ENCODE measurements at places on chromosomes 1 and 21. TPM values are rescaled to one million over a fixed set of nuclear protein-coding genes. Genes with fewer than 3 reads are reported as not detected.

B3GALT5 gene
- total RNA-seq = 1.2 TPM

SCYL3 gene
- total RNA-seq = 7.8 TPM

GRCh38 chr1:188958461-188959115 lies 1519.1 kb downstream of the BRINP3 start:
- no peak for ATAC-seq

- ATAC-seq = no peak
These were observed at the start of gene CELF3 for GRCh38 chr1:151716771-151717631. CELF3 (minus strand) TSS chr1:151716803; CDS start chr1:151716020, 783 bp downstream.

- no peak for ATAC-seq
These were observed 355.8 kb upstream of the LYPLAL1 start for GRCh38 chr1:218817691-218818465.

- no peak for ATAC-seq
These were observed 69.7 kb downstream of the ADSS2 start for GRCh38 chr1:244381878-244382565.

DNA sequence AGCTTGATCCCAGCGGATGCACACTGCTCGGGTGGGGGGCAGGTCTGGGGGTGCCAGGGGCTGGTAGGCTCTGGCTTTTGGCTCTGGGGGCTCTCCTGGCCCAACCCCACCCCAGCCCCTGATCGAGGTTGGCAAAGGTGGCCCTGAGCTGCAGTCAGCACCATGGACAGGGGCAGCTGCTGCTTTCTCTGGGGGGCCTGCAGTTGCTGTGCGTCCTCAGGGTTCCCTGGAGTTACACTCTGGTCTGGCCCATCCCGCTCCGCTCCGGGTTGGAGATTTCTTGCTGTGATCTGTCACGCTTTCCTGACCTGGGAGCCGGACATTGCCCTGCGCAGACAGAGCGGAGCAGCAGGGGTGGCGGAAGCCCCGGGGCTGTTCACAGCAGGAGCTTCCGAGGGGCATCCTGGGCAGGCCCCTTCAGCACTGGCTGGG lies 8.0 kb upstream of the PLCH2 start:
- ATAC-seq = no peak

DNA sequence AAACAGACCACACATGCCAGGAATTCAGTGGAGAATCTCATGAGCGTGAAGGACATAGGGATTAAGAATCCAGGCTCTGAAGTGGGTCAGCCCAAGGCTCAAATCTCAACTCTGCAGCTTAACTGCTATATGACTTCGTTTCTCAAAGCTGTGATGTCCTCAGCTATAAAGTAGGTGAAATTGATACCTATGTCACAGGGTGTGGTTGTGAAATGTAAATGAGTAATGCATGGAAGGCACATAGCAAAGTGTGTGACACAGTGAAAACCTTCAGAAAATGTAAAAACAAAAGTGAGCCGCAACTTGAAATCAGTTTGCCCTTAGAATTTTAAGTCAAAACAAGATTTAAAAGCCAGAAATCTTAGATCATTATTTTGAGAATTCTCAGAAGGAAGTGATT lies 145.7 kb upstream of the PRMT6 start:
- no peak for ATAC-seq

GRCh38 chr1:215219372-215219771 lies 136.8 kb downstream of the KCNK2 start:
- no peak for ATAC-seq

GRCh38 chr1:36607263-36607651 lies 124.5 kb upstream of the CSF3R start:
- ATAC-seq = no peak

- no peak for ATAC-seq
These were observed 178.0 kb downstream of the RYR2 start for GRCh38 chr1:237219751-237220642.

- no peak for ATAC-seq
These were observed 74.0 kb upstream of the DEPDC1 start for GRCh38 chr1:68570871-68571270.

DNA sequence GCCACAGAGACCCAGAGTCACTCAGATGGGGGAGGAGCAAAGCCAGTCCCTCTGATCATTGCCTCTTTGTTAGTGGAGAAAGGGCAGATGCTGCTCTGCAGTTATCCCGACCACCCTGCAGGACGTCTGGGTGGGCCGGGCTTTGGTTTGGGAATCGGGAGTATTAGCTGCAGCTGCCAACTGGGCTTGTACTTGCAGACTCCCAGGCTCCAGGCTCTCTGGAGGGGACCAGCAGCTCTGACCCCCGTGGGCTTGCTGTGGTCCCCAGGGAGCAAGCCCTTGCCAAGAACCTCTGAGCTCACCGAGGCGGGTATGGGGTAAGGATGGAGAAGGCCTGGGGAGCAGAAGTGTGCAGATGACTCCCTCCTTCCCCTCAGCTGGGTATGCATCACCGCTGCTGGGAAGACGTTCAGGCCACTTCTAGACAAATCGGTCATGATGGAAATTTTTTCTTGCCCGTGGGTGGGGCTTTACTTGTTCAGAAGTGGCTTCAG lies 21.6 kb downstream of the MAPKAPK2 start:
- peak; percentile 21 for ATAC-seq

DNA sequence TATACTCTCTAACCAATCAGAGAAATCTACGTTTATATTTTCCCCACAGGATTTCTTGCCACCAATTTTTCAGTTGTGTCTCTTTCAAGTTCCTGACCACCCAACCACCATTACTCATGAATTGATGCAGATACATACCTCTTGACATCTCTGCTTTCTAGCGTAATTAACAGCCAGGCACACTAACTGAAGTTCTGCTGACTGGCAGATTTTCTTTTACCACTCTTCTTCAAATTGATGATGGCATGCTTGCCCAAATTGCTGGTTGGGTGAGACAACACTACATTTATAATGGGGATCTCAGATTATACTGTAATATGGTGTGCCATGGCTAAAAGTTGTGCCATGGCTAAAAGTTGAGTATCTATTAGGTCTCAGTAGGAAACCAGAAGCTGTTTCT lies 566.7 kb downstream of the ADGRL2 start:
- ATAC-seq = no peak

GRCh38 chr1:107557095-107557494 lies 407.9 kb downstream of the VAV3 start:
- peak; percentile 23 for ATAC-seq

DNA sequence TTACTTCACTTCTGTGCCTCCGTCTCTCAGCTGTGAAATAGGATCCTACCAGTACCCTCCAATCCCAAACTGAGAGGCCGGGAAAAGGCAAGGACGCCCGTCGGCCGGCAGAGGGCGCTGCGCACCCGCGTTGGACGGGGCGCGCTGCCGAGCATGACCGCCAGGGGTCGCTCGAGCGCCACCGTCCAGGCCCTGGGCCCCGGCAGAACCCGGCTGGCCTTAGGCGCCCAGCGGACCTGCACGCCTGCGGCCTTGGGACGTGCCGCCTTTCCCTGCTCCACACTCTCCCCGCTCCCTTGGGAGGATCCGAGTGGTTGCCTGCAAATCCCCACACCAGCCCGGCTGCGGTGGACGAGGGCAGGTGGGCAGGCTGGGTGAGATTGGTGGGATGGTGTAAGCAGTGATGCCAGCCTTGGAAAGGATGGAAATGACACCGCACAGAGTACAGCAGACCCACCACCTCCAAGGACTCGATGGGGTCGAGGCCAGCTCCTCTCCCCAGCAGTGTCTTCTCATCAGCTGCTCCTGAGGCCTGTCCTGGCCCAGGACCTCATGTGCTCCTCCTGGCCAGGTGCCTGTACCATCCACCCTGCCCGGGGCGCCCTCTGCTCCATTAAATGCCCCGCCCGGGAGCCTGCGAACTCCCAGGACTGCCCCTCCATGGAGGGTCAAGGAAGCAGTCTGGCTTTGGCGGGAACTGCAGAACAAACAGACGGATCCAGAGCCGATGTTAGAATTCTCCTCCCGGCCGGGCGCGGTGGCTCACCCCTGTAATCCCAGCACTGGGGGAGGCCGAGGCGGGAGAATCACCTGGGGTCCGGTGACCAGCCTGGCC lies 47.4 kb upstream of the LBR start:
- peak; percentile 92 for ATAC-seq

Measured in esophagus mucosa (tissue), 1 donor.